ENCODE measurements at places on chromosomes 2 and 18.
A peak's percentile ranks its signal among the peaks of the same experiment; 100 is the strongest.

DNA sequence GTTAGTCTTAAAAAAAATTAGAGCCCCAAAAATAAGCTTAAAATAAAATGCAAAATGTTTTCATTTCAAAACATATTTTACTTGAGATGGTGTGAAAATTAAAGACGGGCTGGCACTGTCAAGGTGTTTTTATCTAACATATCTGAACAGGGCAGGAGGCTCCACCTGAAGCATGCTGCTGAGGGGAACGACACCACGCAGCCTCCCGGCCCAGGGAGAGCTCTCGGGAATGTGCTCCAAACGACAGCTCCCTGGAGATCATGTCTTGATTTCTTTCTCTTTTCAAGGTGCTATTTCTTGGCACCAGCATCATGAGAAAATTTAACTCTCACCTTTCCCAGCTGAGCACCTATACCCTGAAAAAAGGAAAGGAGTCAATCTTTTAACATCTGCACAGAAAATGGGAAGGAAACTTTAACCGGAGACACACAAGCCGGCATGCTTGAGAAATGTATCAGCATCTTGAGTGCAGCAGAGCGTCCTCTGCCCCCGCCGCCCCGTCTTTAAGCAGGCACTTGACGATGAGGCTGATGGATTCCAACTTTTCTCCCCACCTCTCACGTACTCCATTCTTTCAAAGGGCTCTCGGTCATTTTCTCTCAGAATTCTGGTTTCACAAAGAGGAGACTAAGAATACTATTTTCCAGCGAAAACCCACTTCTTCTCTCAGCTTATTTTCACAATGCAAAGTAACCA, 56.6 kb downstream of the EIPR1 start:
- DNase-seq = no peak

DNA sequence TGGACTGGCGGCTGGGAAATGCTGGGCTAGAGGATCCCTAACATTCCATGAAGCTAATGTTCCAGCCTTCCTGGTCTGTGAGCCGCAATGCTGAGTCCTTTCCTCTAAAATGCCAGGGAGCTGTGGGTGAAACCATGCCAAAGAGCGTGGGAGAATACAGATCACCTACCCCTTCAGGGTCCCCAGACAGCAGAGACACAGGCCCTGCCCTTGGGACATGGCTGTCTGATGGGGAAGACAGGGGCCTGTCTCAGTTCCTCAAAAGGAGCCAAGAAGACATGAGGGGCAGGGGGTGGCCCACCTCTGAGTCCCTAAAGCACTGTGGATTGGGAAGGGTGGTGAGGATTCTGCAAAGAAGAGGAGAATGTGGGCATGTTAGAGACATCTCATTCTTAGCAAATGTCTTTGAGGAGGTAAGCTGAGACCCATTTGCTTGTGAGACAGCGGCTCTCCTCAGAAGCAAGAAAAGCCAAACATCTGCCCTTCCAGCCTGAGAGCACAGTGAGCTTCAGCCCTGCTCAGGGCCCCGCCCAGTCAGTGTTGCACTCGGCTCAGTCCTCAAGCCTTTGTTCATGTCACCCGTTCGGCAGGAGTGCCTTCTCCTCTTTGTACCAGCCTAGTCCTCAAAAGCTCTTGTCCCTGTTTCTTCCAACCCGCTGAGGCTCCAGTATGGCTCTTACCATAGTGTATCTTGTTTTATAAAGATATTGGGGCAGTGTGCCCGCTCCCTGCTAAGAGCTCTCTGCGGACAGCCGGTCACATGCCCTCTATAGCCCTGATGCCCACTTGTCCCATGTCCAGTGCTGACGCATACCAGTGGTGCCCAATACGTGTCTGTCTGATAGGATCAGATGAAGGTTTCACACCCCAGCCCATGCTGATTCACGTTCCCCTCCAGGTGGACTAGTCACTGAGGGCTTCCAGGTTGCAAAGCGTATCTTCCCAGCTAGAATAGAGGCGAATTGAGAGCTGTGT, 286.2 kb downstream of the CYP26B1 start:
- DNase-seq = no peak

GRCh38 chr2:6493266-6493665, 372.4 kb downstream of the CMPK2 start:
- no peak for DNase-seq

DNA sequence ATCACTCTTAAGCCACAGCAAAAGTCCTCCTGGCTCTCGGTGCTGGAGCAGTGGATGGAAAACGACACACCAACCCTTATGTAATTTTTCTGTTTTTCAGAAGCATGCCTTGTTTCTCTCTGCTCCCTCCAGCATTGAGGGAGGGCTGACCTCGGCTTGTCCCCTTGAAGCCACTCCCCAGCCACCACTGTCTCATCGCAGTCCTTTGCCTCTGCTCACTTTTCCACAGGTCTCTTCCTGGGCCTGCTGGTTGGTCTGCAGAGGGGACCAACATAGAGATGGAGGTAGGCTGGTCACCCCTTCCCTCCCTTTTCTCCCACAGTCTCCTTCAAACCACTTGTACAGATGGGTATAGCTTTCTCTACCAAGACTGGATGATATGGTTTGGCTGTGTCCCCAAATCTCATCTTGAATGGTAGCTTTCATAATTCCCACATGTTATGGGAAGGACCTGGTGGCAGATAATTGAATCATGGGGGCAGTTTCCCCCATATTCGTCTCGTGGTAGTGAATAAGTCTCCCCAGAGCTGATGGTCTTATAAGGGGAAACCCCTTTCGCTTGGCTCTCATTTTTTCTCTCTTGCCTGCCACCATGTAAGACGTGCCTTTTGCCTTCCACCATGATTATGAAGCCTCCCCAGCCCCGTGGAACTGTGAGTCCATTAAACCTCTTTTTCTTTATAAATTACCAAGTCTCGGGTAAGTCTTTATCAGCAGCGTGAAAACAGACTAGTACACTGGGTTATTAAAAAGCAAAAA, 14.3 kb upstream of the RIOK3 start:
- DNase-seq = no peak

DNA sequence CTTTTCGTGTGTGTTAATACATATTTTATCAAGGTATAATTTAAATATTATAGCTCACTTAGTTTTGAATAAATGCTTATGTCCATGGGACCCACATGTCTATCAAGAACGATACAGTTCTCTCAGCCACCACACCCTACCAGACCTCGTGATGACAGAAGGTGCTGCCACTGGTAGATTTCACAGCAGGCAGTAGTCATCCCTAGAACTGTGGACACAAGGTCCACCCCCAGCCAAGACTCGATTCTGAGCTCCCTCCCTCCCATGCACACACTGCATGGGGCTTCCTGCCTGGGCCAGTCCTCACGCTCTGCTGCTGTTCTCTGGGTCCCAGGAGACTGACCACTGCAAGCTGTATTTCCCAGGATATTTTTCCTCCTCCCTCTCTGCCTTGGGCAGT, 26.5 kb upstream of the CREB1 start:
- DNase-seq = no peak

GRCh38 chr18:13641551-13642439, 84.6 kb downstream of the FAM210A start:
- DNase-seq = no peak

GRCh38 chr2:12201369-12201768, 454.9 kb downstream of the LPIN1 start:
- DNase-seq = no peak

- DNase-seq = no peak
These were observed 71.1 kb upstream of the HPCAL1 start for GRCh38 chr2:10231551-10232085.

GRCh38 chr2:142857256-142858164, 20.0 kb upstream of the KYNU start:
- no peak for DNase-seq

DNA sequence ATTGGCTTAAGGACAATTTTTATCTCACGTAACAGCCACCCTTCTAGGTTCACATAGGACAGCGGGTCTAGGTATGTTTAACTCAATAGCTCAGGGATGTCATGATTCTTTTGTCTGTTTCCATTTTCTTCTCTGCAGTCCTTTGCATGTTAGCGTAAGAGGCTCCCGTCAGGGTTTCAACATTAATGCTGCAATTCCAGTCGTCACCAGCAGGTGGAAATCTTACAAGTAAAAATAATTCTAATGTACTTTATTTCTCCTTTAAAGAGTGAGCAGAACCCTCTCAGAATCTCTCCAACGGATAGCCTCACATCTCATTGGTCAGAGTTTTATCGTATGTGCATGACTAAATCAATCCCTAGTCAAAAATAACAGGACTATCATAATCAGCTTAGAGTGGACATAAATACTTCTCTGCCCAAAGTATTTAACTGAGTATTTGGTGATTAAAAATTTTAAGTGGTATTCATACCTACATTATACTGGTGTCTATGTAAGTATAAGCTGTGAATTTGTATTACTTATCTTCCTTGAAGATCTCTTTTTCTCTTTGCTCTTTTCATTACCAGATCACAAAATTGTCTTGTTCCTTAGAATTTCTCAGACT, 487.2 kb upstream of the GCFC2 start:
- DNase-seq = peak; percentile 80

GRCh38 chr2:60234274-60234986, 319.0 kb downstream of the BCL11A start:
- no peak for DNase-seq

DNA sequence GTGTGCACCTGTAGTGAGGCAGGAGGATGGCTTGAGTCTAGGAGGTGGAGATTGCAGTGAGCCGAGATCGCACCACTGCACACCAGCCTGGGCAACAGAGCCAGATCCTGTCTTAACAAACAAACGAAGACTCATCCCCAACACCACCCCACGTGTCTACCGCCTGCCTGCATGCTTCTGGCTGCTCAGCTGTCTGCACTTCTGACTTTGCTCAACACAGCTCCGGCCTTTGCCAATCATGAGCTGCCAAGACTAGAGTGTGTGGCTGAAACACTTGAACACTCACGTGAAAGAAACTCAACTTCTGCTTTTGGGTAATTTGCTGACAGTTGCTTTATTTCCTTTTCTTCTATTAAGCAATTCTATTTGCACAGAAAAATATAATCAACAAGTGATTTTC, 32.1 kb upstream of the SP3 start:
- no peak for DNase-seq

DNA sequence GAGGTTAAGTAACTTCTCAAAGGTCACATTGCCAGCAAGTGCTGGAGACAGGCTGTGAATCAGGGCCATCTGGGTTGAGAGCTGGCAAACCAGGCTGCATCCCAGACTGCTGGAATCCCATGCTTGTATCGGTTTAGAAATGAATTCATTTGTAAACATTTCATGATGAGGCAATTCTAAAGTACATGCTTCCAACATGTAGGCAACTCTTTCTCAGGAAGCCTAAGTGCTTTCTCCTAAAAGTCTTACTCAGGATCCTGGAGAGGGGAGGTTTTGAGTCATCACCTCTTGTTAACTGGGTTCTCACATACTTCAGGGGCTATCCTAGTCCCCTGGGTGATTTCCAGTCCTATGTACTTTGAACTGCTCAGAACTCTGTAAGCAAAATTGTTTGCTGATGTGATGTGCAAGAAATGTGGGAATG, 416.5 kb downstream of the MEIS1 start:
- no peak for DNase-seq

DNA sequence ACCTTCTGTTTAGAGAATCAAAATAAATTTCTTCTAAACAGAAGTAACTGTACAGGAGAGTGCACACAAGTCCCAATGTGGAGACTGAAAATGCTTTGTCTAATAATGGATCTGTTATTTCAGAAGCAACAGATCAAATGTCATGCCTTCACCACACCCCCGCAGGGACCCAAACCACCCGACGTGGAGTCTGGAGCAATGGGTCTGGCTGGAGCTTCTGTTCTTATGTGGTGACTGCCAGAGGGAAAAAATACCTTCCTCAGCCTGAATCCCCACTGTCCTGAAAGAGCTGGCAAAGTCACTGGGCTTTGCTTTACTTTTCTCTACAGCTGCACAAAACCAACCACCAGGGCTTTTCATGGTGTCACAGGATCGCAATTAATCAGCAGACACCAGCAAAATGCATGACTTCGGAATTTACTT, 119.0 kb upstream of the ZFP36L2 start:
- peak; percentile 44 for DNase-seq

DNA sequence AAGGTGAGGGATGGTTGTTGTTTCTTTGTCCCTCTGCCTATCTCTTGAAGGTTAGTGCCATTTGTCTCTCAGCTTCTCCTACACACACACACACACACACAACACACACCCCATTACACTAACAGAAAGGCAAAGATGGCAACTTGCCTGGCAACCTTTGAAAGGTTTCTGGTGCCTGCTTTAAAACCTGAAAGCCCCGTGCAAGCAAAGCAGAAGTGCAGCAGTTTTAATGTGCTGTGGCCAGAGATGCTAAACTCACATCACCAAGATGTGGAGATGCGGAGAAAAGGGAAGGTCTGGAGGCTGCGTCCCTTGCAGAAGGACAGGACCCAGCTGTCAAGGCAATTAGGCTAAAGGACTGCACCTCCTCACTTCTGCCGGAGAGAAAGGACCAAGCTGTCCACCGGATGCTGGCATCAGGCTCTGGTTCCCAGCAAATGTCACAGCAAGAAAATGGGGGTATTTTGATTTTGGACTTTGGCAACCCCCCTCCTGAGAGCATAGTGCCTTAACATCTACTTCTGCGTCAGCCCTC, 196.4 kb downstream of the ARL4C start:
- DNase-seq = no peak

GRCh38 chr2:35526741-35527140, 828.8 kb upstream of the CRIM1 start:
- DNase-seq = peak; percentile 15

DNA sequence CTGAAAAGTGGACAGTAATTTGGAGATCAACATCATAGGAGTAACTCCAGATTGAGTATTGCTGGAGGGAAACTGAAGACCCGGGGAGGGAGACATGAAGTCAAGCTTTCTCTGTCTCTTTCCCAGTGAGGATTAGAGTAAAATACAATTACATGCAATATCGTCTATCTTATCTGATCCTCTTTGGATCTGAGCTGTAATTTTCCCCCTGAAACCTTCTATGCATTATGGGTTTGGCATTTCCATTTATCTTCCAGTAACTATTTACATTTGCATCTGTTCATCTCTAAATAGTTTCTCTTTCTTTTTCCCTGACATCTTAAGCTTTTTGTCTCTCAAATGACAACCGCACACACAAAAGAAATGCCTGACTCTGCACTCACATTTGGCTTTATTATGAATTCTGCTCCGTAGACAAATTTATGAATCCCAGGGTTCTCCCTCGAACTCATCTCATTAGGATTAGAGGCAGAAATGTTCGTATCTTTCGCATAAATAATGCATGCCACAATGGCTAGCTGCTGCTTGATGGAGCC, 113.1 kb downstream of the SPP2 start:
- no peak for DNase-seq

DNA sequence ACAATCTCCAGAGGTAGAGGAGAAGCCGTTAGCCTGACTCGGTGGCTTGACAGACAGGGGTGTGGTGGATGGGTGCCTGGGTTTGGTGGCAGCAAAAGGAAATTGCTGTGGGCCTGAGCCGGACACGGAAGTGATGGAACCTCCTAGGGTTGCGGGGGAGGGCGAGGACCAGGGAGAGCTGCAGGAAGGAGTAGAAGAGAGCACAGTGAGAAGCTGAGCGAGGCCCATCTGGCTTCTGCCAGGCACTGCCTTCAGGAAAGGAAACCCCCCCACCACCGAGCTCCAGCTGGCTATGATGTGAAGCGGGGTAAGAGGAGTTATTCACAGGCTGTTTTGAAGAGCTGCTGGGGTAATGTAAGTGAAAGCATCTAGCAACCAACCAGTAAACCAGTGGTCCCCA, 134.6 kb downstream of the TSN start:
- no peak for DNase-seq
